BE2C (cell line): ENCODE measurements at places on chromosomes 12 and 14.

GRCh38 chr14:69619012-69619411 is 7.6 kb downstream of the SUSD6 start:
- no peak for DNase-seq

- DNase-seq: no peak
Observed at GRCh38 chr12:124796303-124796960, 67.2 kb downstream of the SCARB1 start.

GRCh38 chr12:119463211-119463926 is 128.8 kb downstream of the CCDC60 start:
- no peak for DNase-seq

GRCh38 chr12:27593266-27593665 is 69.3 kb downstream of the PPFIBP1 start:
- DNase-seq: no peak

DNA sequence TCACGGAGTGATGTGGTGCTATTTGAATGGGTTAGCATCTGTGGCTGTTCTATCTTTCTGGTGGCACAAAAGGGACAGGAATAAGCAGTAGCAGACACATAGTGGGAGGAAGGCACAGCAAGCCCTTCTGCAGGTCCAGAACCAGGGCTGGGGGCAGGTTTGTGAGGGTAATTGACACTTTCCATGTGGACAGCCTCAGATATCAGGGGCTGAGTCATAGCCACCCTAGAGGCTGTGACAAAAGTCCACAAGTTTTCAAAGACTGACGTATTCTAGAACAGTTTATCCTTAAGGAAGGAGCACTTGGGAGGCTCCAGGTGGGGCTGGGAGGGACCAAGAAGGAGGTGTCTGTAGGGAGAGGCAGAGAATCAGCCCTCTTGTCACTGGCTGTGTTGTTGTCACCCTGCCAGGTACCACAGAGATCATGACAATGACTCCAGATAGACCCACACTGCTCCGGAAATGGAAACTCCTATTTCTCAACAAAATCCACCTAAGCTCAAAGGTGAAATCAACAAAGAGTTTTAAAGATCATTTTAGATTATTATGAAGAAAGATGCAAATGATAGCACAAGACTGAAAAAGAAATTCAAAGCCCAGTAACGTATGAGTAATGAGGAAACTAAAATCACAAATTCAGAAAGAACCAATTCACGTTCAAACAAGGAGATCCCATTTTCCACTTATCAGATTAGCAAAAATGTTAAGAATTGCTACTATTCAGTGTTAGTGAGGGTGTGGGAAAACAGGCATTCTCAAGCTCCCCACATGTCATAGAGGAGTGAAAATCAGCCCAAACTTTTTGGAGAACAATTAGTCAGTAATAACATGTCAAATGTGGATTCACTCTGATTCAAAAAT is 48.3 kb downstream of the NFKBIA start:
- DNase-seq: peak; percentile 37

- DNase-seq: no peak
Observed at GRCh38 chr12:5102261-5102789, 58.6 kb downstream of the KCNA5 start.

DNA sequence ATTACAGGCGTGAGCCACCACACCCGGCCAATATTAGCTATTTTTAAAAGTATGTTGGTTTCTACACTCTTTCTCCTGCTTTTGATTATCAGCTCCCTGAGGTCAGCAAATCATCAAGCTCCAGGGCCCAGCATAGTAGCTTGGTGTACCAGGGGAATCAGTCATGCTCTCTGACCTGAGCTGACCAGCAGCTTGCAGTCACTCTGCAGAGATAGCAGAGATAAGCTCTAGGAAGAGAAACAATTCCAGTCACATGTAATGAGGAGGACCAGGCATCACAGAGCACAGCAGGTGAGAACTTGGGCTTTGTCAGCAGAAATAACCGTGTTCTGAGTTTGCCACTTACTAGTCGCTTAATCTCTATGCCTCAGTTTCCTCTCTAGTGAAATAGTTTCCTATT is 8.5 kb downstream of the PLEKHD1 start:
- no peak for DNase-seq

- DNase-seq: no peak
Observed at GRCh38 chr14:42710071-42710470, 1103.4 kb downstream of the LRFN5 start.

DNA sequence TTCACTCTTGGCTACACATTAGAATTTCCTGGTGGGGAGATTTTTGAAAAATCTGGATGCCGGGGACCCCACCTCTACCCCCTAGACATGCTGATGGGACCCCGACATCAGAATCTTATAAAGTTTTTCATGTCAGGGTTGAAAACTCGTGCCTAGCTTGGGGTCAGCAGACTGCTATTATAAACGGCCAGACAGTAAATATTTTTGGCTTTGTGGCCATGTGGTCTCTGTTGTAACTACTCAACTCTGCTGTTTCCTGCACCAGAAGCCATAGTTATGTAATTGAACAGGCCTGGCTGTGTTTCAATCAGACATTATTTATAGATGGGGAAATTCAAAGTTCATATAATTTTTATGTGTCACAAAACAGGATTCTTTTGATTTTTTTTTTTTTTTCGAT is 41.6 kb downstream of the ACACB start:
- DNase-seq: no peak

DNA sequence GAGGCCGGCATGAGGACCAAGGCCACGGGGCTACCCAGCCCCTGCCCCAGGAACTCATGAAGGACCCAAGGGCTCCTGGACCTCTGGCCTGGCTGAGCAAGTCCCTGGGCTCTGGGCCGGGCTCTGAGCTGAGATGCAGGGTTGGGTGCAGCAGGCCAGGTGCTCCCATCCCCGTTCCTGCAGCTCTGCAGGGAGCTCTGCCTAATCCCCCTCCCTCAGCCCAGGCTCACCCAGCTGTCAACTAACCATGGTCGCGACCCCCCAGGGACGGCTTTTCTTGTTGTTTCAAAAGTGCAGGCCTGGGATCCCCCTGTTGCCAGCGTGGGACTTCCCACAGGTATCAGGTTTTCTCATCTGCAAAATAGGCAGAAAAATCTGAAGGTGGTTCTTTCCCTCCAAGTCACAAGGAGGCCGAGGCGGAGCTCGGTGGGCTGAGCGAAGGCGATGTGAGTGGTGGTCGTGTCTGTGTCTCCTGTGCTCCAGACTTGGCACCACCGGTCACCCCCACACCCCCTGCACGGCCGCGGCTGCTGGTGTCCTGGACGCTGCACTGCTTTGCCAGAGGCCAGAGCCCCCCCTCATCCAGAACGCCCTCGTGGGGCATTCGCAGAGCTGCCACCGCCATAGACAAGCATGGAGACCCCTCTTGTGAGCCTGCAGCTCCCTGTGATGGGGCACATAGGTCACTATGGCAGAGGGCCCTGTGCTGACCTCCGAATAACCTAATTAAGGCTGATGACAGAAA is 22.5 kb upstream of the GALNT9 start:
- DNase-seq: no peak

GRCh38 chr14:99729991-99730875 is 46.1 kb downstream of the CYP46A1 start:
- peak; percentile 87 for DNase-seq

- DNase-seq: no peak
Observed at GRCh38 chr12:123997033-123997822, 24.2 kb downstream of the ZNF664 start.

- no peak for DNase-seq
Observed at GRCh38 chr12:18562531-18562930, 175.3 kb downstream of the PLCZ1 start.

DNA sequence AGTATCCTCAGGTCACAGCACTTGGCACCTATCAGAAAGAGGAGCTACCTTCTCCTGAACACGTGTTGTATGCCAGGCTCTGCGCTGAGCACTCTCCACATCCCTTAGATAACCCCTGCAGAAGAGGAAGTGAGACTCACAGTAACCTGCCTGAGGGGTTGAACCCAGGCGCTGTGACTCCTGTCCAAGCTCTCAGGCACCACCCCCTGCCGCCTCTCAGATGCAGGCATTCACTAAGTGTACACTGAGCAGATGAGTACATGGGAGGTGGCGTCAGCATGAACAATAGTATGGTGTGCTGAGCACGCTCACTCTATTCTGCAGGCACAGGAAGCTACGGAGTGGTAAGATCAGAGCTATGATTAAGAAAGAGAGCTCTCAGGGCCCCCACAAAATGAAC is 21.0 kb upstream of the RIC8B start:
- no peak for DNase-seq

- DNase-seq: peak; percentile 71
Observed at GRCh38 chr14:100577321-100577985, 9.8 kb downstream of the BEGAIN start.

- DNase-seq: no peak
Observed at GRCh38 chr12:123062681-123063486, 82.4 kb downstream of the ARL6IP4 start.

GRCh38 chr14:68307790-68308168 is 485.1 kb downstream of the ZFP36L1 start:
- no peak for DNase-seq
